ENCODE measurements at places on chromosomes 2 and 18.

- DNase-seq = no peak
Observed at GRCh38 chr2:3728104-3729054, 25.0 kb downstream of the DCDC2C start.

- DNase-seq = no peak
Observed at GRCh38 chr18:52344881-52345280, 4.9 kb downstream of the DCC start.

GRCh38 chr18:36365836-36366775 is 68.6 kb downstream of the FHOD3 start:
- no peak for DNase-seq

- no peak for DNase-seq
Observed at GRCh38 chr18:8951491-8951890, 151.0 kb upstream of the NDUFV2 start.

DNA sequence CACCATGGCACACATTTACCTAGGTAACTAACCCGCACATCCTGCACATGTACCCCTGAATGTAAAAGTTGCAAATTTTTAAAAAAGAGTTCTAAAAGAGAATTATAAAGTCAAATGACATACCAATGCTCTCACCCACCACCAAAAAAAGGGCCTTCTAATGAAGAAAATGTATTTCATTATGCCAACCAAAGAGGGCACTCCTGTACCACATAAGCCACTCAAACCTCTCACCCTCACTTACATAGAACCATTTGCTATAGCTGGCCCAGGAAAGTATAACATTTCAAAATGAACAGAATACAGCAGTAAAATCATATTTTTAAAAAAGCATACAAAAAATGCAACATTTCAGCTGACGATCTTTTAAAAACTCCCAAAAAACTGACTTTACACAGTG is 241.5 kb upstream of the PKDCC start:
- DNase-seq = no peak

- DNase-seq = no peak
Observed at GRCh38 chr18:32595832-32596231, 125.2 kb upstream of the GAREM1 start.

DNA sequence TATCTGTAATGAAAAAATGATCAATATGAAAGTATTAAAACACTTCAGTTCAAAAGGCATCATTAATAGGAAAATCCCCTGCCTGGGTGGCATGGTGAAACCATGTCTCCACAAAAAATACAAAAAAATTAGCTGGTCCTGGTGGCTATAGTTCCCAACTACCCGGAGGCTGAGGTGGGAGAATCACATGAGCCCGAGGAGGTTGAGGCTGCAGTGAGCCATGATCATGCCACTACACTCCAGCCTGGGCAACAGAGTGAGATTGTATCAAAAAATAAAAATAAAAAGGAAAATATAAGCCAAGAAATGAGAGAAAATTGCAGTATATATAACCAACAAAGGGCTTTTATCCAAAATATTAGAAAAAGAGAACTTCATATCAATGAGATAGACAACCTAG is 71.6 kb upstream of the MYCN start:
- no peak for DNase-seq

DNA sequence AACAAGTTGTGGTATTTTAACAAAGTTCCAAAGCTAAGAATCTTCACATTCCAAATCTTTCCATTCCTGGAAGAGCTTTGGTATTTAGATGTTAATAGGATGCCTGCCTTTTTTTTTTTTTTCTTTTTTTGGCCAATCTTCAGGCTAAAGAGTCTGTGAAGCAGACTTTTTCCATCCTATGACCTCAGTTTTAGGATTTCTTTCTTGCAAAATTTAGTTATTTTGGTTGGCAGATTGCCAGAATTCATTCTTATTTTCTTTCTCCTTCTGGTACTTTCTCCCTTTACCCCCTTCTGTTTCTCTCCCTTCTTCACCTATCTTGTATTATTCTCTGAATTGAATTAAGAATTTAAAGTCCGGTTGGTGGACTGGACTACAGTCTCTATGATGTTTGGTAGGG is 217.8 kb upstream of the REV1 start:
- no peak for DNase-seq

DNA sequence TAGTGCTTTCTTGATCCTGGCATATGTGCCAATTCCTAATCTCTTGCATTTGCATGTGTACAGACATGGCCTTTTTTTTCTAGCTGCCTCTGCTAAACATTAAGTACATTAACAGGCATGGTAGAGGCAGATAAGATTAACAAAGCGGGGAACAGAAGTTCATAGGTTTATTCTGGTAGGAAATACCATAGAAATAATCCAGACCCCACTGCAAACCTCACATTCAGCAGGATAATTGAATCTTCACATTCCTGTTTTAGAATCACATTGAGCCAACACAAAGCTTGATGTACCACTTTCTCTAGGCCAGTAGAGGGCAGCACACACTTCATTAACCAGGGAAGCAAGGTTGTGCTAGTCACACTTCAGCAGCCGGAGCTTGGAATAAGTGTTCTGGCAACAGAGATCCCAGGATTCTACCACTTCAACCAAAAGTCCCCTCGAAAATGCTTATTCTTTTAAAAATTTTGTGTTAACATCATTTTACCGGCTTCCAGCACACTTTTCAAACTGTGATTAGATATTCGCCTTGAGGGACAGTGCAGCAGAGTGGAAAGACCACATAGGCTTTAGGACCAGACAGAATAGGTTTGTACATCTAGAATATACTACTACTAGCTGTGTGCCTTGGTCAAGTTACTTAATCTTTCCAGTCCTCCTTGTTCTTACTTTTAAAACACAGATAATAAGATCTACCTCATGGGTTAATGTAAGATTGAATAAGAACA is 420.2 kb upstream of the CHST9 start:
- no peak for DNase-seq

GRCh38 chr2:70767079-70767698 is 811 bp downstream of the ADD2 start:
- DNase-seq = no peak

DNA sequence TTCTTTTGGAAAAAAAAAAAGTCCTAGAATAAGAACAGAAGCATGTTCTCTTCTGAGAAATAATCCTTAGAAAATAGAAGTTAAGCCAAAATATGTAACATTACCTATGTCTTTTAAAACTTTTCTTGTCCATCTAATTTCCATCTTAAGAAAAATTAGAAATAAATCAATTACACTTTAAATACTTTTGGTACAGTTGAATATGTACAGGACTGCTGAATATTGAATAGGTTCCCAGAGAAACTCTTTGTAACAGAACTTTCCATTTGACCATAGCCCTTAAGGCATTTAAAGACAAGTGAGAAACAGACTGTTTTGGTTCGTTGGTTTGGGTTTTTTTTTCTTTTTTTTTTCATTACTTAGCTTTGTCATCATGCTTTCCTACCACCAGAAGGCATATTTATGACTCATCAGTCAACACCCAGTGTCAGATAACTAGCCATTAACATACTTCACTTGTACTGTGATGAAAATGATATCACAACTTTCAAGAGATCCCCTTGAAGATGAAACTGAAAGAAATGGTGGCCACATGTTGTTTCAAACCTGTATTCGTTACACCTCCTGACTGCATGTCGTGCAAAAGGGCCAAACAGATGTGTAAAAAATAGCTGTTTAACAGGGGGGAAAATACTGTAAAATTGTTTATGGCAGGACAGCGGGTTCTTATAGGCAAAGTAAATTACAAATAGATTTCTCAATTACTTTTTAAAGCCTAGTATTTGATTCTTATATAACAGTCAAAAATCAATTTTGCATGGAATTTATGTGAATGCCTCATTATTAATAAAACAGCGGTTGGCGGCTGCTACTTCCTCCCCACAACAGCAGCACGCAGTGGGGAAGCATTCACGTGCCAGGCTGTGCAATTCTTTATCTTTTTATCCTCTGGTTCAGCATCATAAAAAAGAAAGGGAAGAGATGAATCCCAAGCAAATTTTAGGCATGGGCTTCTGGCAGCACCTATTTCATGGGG is 280.7 kb upstream of the HNRNPA3 start:
- no peak for DNase-seq

DNA sequence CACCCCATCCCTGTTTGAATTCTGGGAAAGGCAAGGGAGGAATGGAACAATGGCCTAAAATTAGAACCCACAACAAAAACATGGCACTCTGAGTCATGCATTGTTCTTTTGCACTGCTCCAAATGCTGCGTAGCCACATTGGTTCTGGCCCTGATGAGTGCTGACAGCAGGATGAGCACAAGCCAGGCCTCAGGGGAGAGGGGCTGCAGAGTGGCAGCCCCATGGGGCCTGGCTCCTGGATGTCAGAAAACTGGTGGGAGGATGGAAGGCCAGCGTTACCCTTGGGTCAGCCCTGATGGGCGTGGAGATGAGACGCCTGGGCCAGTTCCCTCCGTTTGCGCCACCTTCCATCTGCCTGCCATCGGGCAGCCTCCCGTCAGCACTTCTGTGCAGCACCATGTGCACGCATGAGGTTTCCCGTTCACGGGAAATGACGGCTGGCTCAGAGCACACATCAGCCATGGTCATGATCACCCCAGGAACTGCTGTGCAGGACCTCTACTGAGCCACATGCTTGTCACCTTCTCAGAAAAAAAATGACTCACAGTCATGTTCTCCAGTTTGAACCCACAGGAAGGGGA is 65.6 kb downstream of the CYP26B1 start:
- DNase-seq = no peak

- DNase-seq = no peak
Observed at GRCh38 chr2:225100269-225100668, 58.0 kb upstream of the DOCK10 start.

- DNase-seq = no peak
Observed at GRCh38 chr2:44836174-44836573, 105.3 kb upstream of the SIX3 start.

GRCh38 chr2:44642123-44642857 is 280.5 kb downstream of the CAMKMT start:
- DNase-seq = no peak

GRCh38 chr2:227127201-227127600 is 36.8 kb downstream of the COL4A4 start:
- DNase-seq = no peak

- no peak for DNase-seq
Observed at GRCh38 chr2:143545949-143546255, 416.7 kb downstream of the ARHGAP15 start.

DNA sequence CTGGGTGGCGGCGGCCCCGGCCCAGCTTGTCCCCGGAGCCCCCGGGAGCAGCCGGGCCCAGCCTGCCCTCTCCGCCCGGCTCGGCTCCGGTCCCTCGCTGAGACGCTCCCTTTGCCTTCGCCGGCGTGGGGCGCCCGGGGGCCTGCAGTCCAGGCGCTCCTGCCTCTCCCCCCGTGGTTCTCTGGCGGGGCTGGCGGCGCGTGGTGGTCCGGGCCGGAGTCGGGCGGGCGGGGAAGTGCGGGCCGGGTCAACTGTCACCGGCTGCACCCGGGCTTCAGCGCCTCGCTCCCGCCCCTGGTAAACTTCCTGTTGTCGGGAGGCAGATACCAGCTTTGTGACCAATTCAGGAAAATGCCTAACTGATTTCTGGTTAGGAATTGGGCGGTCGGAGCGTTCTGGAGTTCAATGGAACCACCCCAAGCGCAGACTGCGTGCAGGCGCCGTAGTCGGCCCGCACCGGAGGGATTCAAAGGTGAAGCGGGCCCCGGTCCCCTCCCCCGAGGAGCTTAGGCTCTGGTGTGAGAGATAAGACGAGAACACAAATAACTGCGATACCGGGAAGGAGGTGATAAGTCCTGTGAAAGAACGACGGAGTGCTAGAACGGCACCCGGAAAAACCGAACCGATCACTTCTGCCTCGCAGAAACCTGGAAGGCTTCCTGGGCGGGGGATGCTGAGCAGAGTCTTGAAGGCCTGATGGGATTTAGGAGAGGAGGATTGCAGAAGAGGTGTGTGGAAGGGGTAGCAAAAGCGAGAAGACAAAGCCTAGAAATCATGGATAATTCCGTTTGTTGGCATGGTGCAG is 891 bp downstream of the CAB39 start:
- peak; percentile 27 for DNase-seq

DNA sequence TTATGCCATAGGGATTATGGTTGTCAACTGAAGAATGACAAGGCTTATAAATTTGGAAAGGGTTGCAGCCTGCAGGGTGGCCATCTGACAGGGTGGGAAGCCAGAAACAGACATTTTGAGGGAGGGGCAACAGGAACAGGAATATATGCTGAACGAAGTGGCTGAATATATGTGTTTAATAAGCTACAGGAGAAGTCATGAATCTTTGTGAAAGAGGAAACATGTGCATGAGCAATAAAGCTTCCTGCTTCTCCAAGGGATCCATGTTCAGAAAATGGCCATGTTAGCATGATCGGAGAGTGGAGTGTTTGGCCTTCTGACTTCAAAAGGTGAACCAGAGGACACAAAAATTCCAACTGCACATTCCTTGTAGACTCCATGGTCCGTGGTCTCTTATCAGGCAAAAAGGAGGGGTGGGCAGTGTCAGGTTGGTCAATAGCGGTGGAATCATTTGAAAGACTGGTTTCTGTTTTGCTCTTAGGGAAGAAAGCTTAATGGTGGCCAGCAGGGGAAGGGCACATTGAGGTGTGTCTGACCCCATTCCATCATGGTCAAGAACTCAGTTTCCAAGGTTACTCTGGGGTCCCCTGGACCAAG is 144.1 kb downstream of the SOCS6 start:
- DNase-seq = no peak

GRCh38 chr2:186702006-186702405 is 8.1 kb downstream of the FAM171B start:
- DNase-seq = no peak

DNA sequence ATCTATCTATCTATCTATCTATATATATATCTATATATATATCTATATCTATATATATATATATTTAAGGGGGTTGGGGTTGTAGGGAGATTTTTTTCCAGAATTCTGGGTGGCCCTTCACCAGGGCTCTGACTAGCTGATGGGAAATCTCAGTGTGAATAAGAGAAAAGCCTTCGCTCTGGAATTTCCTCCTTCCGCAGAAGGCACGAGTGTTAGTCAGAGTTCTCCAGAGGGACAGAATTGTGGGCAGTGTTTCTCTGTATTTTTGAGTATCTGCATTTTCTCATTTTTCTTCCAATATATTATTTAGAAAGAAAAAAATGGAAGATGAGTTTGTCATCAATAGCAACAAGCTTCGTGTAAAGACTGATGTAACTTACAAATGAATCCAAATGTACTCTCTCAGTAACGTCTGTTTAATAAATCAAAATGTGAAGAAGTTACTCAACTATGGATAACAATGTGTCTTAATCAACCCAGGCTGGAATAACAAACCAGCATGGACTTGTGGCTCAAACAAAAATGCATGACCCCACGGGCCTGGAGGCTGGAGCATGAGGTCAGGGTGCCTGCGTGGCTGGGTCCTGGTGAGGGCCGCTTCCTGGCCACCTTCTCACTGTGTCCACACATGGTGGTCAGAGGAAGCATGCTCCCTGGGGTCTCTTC is 10.6 kb upstream of the SNTG2 start:
- no peak for DNase-seq

All from T-helper 17 cell (primary cell).